ENCODE measurements at places on chromosomes 1 and 21. TPM values are rescaled to one million over a fixed set of nuclear protein-coding genes. Genes with fewer than 3 reads are reported as not detected.

GRCh38 chr1:159121526-159121925, 45.0 kb upstream of the AIM2 start:
- DNase-seq: no peak

SYNC gene
- not detected for total RNA-seq

GRCh38 chr1:160325252-160325651, 17.8 kb downstream of the COPA start:
- no peak for DNase-seq

MROH7 gene
- 0.30 TPM for total RNA-seq

PLA2G4A gene
- 3.4 TPM for total RNA-seq

DNA sequence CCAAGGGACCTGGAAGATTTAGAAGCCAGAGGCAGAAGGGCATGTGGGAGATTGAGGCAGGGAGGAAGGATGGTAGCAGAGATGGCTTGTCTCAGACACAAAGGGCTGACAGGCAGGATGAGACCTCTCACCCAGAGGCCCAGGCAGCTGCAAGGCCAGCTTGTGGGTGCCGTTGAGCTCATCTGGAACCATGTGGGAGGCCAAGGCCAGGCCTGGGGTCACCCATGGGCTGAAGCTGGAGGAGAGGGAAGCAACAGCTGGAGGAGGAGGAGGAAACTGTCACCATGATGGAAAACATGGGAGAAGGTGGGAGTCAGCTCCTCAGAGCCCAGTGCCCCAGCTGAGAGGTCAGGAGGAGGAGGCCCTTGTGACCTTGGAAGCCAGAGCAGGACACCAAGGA, 6.4 kb downstream of the CRABP2 start:
- no peak for DNase-seq

GRCh38 chr1:30331415-30332065, 391.8 kb downstream of the MATN1 start:
- no peak for DNase-seq

- DNase-seq: no peak
These were observed 365.1 kb upstream of the VAMP3 start for GRCh38 chr1:7405844-7406500.
